HFFc6 (cell line): ENCODE measurements at places on chromosomes 4 and X. TPM values are rescaled to one million over a fixed set of nuclear protein-coding genes. Genes with fewer than 3 reads are reported as not detected.

The F9 gene
- total RNA-seq: not detected in 3 replicates

The ERCC6L gene
- total RNA-seq: 3.4 to 7.2 TPM (median 7.2 TPM) in 3 replicates

The CHM gene
- total RNA-seq: 21.0 and 23.2 TPM in 2 replicates

The PDK3 gene
- 0.40 to 0.55 TPM in 2 of 3 replicates, not detected in the other for total RNA-seq

The DMP1 gene
- not detected in 3 replicates for total RNA-seq

- DNase-seq: no peak
These were observed 19.6 kb upstream of the FAAH2 start for GRCh38 chrX:57266871-57267270.

DNA sequence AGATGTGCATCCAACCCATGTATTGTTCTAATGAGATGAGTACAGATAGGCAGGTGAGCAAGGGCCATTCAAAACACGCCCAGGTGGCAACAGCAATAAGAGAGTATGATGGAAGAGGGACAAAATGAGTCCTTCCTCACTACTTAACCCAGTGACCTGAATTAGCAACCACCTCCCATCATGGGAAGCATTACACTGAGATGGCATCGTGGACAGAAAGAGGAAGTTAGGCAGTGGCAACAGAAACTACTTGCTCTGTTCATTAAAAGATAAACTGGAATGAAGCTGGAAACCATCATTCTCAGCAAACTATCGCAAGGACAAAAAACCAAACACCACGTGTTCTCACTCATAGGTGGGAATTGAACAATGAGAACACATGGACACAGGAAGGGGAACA, 17.2 kb downstream of the RXFP1 start:
- DNase-seq: no peak

- DNase-seq: no peak
These were observed 102.7 kb upstream of the TENM3 start for GRCh38 chr4:182140547-182140946.

GRCh38 chrX:38664285-38664684, 102.9 kb downstream of the TSPAN7 start:
- DNase-seq: peak; percentile 16
